GM12878 (cell line): ENCODE measurements at places on chromosomes 7 and 10. TPM values are rescaled to one million over a fixed set of nuclear protein-coding genes. Genes with fewer than 3 reads are reported as not detected.

DNA sequence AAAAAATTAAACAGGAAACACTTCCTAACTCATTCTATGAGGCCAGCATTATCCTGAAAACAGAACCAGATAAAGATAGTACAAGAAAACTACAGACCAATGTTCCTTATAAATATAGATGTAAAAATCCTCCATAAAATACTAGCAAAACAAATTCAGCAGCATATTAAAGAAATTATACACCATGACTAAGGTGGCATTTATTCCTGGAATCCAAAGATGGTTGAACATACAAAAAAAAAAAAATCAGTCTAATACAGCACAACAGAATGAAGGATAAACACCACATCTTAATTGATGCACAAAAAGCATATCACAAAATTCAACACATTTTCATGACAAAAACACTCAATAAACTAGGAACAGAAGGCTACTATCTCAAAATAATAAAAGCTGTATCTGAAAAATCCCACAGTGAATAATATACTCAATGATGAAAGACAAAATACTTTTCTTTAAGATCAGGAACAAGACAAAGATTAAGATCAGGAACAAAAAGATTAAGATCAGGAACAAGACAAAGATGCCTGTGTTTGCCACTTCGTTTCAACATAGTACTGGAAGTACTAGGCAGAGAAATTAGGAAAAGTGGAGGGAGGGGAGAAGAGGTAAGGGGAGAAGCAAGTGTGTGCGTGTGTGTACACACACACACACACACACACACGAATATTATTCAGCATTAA, 95.6 kb downstream of the SNX13 start:
- no peaks in the 10 kb centered on the region for H3K36me3 ChIP-seq
- H3K4me1 ChIP-seq = peaks cover 3% of the 10 kb centered on the region; the same call in 1 of the 2 replicates
- H3K27me3 ChIP-seq = no peaks in the 10 kb centered on the region
- H3K27ac ChIP-seq = no peak overlapping the region

DNA sequence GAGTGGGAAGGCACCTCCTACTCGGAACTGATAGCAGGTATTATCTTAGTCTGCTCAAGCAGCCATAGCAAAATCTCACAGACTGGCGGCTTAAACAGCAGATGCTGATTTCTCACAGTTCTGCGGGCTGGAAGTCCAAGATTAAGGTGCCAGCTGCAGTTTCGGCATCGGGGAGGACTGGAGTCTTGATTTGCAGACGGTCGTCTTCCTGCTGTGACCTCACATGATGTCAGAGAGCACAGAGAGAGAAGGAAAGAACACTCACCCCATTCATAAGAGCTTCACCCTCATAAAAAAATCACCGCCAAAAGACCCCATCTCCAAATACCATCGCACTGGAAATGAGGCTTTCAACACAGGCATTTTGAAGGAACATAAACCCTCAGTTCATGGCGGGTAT, 216.5 kb upstream of the PITRM1 start:
- no peak overlapping the region for H3K27ac ChIP-seq
- DNase-seq = no peak
- no peaks in the 10 kb centered on the region for H3K4me1 ChIP-seq
- no peaks in the 10 kb centered on the region for H3K36me3 ChIP-seq

DNA sequence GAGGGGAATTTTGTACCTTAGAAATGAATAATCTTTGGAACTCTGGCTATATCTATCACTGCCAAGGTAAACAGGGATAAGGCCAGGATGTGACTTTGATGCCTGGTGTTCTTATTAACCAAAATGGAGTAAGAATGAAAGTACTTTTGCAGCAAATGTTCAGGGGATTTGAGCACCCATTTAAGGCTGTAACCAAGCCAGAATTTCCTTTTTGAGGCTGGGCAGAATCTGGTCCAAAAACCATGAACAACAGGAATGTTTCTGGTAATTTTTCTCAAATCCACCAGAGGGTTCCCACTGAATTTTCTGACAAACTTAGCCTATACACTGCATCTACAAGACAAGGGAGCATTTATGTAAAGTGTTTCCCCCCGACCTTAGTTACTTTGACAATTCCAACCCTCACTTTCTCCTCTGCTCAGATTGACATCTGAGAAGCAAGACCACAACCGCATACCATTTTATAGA, 120.6 kb downstream of the BAMBI start:
- H3K27ac ChIP-seq = no peak overlapping the region
- H3K27me3 ChIP-seq = no peaks in the 10 kb centered on the region
- no peaks in the 10 kb centered on the region for H3K4me1 ChIP-seq

DNA sequence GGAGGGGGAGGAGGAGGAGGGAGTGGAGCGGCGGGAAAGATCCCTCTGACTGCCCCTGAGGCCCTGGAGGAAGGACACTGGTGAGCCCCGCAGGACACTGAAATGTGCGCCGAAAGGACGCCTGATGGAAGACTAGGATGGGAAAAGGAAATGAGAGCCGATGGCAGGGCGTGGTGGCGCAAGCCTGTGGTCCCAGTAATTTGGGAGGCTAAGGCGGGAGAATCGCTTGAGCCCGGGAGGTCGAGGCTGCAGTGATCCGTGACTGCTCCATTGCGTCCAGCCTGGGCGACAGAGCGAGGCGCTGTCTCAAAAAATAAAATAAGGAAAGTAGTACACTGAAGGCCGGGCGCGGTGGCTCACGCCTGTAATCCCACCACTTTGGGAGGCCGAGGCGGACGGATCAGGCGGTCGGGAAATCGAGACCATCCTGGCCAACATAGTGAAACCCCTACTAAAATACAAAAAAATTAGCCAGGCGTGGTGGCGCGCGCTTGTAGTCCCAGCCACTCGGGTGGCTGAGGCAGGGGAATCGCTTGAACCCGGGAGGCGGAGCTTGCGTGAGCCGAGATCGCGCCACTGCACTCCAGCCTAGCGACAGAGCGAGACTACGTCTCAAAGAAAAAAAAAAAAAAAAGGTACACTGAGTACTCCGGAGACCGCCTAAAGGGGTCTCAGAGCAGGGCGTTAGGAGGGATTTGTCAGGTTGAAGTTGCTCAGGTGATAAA, 561 bp upstream of the HNRNPF start:
- peak overlapping the region; percentile 98 for H3K4me3 ChIP-seq
- peak overlapping the region; percentile 95 for H3K27ac ChIP-seq
- H3K4me1 ChIP-seq = no peaks in the 10 kb centered on the region
- H3K27me3 ChIP-seq = no peaks in the 10 kb centered on the region
- DNase-seq = no peak

DNA sequence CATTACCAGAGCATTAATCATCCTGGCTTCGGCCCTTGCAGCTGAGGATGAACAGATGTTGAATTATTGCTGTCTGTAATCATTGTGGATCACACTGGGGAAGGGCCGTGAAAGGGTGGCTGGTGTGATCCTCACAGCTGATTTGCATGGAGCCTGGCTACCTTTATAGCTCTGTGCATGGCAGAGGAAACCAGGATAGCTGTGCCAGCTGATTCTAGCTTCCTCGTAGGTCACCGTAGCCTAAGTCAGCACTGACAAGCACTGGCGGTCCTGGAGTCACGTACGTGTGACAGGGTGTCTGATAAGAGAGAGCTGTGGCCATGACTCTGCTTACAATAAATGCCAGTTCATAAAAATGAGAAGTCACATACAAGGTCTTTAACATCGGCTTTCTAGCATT, 76.5 kb downstream of the INSYN2A start:
- no peaks in the 10 kb centered on the region for H3K4me1 ChIP-seq
- no peaks in the 10 kb centered on the region for H3K36me3 ChIP-seq
- H3K27ac ChIP-seq = no peak overlapping the region
- DNase-seq = no peak
- no peak overlapping the region for H3K4me3 ChIP-seq
- H3K27me3 ChIP-seq = no peaks in the 10 kb centered on the region

DNA sequence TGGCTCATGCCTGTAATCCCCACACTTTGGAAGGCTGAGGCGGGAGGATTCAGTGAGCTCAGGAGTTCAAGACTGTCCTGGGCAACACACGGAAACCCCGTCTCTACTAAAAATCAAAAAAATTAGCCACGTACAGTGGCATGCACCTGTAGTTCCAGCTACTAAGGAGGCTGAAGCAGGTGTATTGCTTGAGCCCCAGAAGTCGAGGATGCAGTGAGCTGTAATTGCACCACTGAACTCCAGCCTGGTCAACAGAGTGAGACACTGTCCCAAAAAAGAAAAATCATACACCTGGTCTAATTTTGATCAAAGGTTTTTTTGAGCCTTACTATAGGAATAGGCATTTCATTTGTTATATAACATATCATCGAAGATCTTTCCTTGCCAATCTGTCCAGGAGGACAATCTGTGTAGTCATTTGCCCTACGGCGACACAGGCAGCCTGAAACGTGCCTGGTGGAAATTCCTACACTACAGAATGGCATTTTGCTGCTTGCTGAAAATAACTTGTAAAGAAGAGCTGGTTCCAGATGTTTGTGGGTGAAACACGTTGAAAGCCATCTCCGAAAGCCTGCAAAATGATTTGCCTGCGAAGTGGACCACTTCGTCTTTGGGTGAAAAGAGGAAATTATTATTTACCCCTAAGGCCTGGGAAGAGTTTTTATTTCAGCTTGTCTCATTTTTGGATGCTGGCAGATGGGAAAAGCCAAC, 31.3 kb upstream of the GDI2 start:
- DNase-seq = no peak
- H3K27me3 ChIP-seq = no peaks in the 10 kb centered on the region
- peaks cover 50% of the 10 kb centered on the region for H3K4me1 ChIP-seq
- no peaks in the 10 kb centered on the region for H3K36me3 ChIP-seq

GRCh38 chr7:71184609-71185008, 52.7 kb downstream of the GALNT17 start:
- H3K4me1 ChIP-seq = no peaks in the 10 kb centered on the region
- no peak overlapping the region for H3K27ac ChIP-seq
- no peaks in the 10 kb centered on the region for H3K36me3 ChIP-seq

GRCh38 chr10:133375357-133376115, 2.4 kb upstream of the ECHS1 start:
- H3K27ac ChIP-seq = no peak overlapping the region
- H3K36me3 ChIP-seq = no peaks in the 10 kb centered on the region
- no peak for DNase-seq
- H3K4me3 ChIP-seq = no peak overlapping the region

GRCh38 chr7:79434098-79434497, 19.4 kb downstream of the MAGI2 start:
- DNase-seq = no peak
- no peaks in the 10 kb centered on the region for H3K27me3 ChIP-seq
- H3K4me3 ChIP-seq = no peak overlapping the region
- no peak overlapping the region for H3K27ac ChIP-seq

DNA sequence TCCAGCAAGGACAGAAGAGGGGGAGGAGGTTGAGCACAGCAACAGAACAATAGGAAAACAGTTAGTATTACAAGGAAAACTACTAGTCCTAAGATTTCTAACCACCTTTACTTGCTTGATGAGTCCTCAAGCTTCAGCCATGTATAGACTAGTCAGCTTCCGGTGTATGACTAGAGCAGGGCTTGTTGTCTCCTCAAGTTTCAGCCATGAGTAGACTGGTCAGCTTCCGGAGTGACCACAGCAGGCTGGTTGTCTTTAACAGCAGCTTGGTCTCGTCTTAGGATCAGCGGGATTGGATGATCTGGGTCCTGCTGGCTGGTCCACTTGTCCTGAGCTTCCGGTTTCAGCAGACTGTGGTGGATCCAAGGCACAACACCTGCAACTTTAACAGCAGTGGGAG, 10.6 kb upstream of the ZNF239 start:
- no peak overlapping the region for H3K27ac ChIP-seq
- no peaks in the 10 kb centered on the region for H3K4me1 ChIP-seq
- H3K36me3 ChIP-seq = no peaks in the 10 kb centered on the region
- no peak overlapping the region for H3K4me3 ChIP-seq

GRCh38 chr7:7131273-7131672, 51.1 kb upstream of the C1GALT1 start:
- no peaks in the 10 kb centered on the region for H3K27me3 ChIP-seq
- no peaks in the 10 kb centered on the region for H3K36me3 ChIP-seq
- DNase-seq = no peak
- H3K4me3 ChIP-seq = no peak overlapping the region

- no peak overlapping the region for H3K27ac ChIP-seq
- H3K27me3 ChIP-seq = no peaks in the 10 kb centered on the region; the same call in 1 of the 2 replicates
- no peaks in the 10 kb centered on the region for H3K4me1 ChIP-seq
- H3K4me3 ChIP-seq = no peak overlapping the region
- H3K36me3 ChIP-seq = no peaks in the 10 kb centered on the region
- DNase-seq = no peak
These were observed 24.3 kb downstream of the RGR start for GRCh38 chr10:84269162-84269561.

DNA sequence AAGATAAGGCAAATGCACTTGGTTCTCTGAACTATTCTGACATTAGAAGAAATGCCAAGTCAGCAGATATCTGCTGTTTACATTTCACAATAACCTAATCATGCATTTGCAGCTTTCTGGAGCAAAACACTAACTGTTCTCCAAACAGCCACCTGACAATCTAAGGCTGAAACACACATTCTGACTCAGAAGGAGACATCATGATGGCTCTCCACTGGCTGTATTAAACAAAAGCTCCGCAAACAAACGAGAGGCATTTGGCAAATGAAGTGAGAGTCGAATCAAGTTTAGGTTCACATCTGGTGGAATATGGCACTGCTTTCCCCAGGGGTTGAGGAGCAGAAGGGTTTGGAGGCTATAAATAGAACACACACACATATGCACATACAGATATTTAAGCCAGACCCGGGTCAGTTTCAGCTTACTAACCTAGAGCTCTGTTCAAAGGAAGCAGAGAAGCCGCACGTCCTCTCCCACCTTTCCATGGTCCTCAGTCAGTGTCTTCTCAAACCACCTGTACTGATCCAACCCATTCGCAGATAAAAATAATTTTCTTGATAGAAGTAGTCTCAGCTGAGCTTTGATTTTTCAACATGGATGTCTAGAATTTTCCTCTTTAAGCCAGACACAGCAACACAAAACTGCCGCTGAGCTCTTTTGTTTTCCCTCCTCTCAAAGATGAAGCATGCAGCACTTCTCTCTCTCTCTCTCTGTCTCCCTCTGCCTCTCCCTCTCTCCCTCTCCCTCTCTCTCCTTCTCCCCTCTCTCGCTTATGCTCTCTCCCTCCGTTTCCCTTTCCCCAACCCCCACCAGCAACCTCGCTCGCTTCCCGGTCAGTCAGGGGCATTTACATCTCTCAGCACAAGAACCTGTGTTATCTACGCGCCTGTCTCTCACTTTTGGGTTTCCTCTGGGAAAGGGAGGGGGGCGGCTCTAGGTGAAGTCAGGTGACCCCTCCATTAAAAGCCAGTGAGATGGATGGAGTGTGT, 682.8 kb downstream of the MAGI2 start:
- no peaks in the 10 kb centered on the region for H3K36me3 ChIP-seq
- no peaks in the 10 kb centered on the region; the same call in 1 of the 2 replicates for H3K27me3 ChIP-seq
- no peak overlapping the region for H3K27ac ChIP-seq
- no peak for DNase-seq

GRCh38 chr7:132932296-132933071, 149.4 kb downstream of the CHCHD3 start:
- no peaks in the 10 kb centered on the region for H3K27me3 ChIP-seq
- peaks cover 17% of the 10 kb centered on the region for H3K4me1 ChIP-seq

Gene NACAD
- not detected in 2 replicates for total RNA-seq

Gene FHIP2A
- total RNA-seq = 26.6 and 30.4 TPM in 2 replicates

Gene SFMBT2
- total RNA-seq = 26.1 and 29.6 TPM in 2 replicates

Gene NUTM2E
- total RNA-seq = 0.58 and 0.90 TPM in 2 replicates

Gene COMMD3
- 68.0 and 74.3 TPM in 2 replicates for total RNA-seq

Gene POP7
- total RNA-seq = 58.8 and 62.7 TPM in 2 replicates
